ENCODE measurements at places on chromosomes 12 and 14.
A peak's percentile ranks its signal among the peaks of the same experiment; 100 is the strongest.

DNA sequence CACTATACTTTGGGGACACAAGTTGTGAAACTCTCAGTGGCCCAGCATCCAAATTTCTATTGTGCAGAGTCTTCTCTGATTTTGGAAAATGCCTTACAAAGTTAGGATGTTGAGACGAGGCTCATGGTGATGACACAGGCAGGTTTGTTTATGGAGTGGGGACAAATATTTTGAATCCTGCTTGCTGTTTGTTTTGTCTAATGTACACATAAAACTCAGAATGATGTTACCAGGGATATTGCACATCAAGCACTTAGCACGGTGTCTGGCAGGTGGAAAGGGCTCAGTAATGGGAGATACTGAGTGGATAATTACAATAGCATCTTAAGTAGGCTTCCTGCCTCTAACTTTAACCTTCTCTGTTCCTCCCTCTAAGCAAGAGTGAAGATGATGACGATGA lies 628.9 kb upstream of the TBX3 start:
- no peak for DNase-seq

DNA sequence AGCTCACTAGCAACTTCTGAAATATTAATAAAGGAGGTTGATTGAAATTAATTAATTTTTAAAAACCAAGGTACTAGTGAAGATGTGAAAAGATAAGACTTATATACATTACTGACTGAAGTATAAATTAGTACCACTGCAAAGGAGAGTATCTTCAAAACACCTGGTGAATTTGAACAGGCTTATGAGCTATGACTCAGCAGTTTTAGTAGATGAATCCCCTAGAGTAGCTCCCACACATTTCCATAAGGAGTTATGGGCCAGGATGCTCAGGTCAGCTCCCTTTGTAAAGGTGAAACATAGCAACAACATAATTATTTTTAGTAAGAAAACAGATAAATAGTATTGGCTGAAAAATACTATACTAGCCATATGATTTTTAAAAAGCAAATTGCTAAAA lies 218.6 kb downstream of the SYT1 start:
- DNase-seq: no peak

DNA sequence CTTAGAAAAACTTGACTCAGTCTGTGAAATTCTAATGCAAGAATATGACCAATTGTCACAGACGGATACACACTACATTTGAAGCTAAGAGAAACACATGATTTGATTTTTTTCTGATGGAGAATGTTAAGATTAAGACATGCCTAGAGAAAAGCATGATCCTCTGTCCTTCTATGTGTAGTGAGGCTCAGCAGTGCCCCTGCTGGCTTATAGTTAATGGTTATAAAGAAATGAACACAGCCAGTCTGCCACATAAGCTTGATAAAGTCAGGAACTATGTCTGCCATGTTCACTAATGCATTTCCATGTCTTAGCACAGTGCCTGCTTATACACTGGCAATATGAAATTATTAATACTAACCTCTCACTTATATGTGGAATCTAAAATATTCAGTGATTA lies 168.1 kb upstream of the DAAM1 start:
- no peak for DNase-seq

GRCh38 chr12:89552376-89552775 lies 26.5 kb upstream of the POC1B start:
- no peak for DNase-seq

DNA sequence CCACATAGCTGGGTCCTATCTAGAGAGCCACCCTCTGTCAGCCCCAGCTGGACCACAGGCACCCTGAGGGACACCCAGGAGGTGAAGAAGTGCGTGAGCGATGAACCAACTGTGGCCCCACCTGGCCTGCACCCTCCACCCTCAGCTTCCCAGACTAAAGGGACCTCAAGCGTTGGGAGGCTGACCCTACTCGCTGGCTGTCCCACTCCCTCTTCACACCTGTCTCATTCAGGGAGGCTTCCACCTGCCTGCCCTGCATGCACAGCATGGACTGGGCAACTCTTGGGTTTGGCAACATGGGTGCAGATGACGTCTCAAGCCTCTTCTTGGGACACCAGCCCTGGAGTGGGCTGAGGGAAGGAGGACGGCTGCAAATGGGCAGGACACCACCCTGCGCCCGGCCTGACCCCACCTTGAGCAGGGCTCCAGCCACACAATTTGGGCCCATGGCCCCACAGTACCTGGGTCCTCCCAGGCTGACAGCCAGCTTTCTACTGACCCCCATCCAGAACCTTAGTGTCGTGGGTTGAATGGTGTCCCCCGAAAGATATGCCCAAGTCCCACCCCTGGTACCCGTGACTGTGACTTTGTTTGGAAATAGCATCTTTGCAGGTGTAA lies 2.1 kb downstream of the TMEM179 start:
- DNase-seq: no peak

GRCh38 chr12:122052285-122052684 lies 26.3 kb upstream of the MLXIP start:
- no peak for DNase-seq

DNA sequence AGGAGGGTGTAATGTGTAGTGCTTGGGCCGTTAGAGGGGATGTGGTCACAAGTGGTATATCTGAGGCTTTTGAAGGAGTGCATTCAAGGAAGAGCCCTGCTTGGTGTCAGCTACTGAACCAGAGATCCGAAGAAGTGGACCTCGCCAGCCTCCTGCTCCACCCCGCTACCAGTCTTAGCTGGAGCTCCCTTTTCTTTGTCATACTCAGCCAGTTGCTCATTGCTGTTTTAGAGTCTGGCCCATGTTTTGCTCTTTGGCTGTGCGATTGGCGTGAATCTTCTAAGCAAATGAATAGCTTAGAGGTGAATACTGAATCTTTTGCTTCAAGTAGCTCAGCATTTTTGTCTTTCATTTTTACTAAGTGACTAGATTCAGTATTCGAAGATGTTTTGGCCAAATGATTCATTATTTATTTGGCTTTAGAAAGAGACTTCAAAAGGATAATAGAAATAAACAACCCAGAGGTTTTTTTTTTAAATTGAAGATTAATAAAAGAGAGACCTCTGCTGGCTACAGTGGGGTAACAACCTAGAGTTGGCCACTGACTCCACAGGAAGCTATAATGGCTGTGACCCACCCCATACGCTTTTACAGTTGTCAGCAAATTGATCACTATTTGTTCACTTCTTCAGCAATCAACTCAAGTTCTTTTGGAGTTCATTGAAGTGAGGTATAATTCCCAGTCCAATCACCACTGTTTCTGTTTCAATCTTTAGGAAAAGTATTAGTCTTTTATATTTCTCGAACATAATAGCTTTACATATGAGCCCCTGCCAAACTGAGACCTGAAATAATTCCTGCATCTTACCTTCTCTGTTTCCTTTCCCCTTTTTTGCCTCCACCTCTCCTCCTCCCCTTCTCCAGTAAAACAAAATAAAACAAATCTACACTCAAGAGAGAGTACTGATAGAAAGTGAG lies 19.9 kb downstream of the CDKN1B start:
- no peak for DNase-seq

DNA sequence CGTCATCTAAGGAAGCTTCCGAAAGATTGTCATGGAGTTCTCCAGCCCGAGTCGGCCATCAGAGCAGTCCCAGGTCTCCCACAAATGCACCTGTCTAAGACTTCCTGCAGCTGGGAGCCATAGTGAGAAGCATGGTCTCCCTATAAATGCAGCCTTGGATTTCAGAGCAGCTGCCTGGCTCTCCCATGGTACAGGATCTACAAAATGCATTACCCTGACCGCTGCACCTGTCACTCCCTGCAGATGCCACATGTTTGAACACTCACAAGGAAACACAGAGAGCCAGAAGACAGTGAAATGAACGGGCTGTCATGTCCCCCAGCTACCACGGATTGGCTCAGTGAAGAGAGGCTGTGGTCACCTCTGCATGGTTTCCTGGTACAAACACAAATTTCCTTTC lies 702.7 kb downstream of the MED13L start:
- no peak for DNase-seq

DNA sequence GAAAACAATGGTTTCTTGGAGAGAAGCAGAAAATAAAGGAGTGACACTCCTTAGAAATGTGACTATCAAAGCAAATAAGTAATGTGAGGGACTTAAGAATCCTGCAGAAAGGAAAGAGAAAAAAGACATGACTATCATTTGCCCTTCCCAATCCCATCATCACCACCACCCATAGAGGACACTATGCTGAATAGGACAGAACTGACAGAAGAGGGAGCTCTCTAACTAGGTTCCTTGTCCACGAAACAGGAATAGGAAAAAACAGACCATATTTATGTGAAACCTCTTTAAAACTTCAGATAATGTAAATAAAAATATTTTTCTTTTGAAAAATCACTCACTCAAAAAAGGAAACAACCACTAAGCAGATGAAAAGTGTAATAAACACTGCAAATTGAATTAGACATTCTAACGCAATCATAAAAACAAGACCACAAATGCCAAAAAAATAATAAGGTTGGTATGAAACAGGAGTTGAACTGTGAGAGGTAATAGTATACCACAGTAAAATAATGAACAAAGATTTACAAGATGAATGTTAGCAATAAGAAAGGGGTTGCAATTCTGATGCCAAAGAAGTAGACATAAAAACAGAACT lies 24.1 kb downstream of the KLRD1 start:
- no peak for DNase-seq

GRCh38 chr12:117227000-117227653 lies 36.9 kb upstream of the FBXO21 start:
- DNase-seq: no peak

- DNase-seq: no peak
Measured at GRCh38 chr14:61644175-61644574, 51.1 kb upstream of the HIF1A start.

- no peak for DNase-seq
Measured at GRCh38 chr14:35268946-35269345, 23.2 kb upstream of the PSMA6 start.

DNA sequence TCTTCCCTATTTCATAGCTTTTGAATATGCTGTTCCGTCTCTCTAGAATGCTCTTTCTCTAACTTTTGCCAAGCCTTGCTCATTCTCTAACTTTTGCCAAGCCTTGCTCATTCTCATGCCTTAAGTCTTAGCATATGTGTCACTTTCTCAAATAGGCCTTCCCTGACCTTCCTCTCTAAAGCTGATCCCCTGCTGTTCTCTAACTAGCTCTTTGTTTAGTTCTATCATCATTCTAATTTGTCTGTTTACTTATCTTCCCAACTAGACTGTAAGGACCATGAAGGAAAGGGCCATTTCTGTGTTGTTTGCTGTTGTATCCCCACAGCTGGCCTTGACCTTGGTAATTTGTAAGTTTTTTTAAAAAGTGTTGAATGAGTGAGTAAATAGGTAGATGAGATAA lies 71.1 kb downstream of the ZNF641 start:
- DNase-seq: no peak

DNA sequence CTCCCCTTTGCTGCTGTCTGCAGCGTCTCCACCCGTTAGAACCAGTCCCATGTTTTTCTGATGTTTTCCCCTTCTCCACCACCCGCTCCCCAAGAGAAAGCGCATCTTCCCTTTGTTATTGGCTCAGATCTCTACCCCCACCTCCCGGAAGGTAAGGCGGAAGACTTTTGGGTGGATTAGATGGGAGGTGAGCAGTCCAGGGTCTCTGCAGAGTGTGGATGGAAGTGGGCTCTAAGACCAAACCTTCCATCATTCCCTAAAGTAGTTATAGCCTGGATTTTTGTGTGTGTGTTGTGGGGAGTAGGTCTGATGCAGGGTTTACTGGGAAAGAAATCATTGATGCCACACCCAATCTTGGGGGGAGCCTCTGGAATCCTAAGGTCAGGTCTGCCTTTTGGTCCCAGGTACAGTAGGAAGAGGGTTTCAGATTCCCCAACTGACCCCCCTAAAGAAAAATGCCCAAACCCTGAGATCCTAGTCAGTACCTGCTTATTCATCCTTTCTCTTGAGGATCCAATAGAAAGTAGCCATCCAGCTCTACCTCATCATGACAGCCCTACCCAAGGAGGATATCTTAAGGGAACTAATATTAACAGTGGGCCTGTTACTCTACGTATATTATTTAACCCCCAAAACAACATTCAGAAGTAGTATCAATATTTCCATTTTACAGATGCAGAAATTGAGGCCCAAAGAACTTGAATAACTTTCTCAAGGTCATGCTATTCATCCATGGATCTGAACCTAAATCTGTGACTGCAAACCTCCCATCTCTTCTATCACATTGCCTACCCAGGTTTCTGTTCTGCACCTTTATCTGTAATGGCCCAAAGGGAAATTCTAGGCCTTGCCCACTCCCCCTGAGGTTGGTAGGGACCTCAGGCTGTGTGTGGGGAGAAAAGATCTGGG lies 1.1 kb downstream of the KIF5A start:
- DNase-seq: no peak

GRCh38 chr12:55724940-55725309 lies 3.9 kb downstream of the CD63 start:
- DNase-seq: no peak

DNA sequence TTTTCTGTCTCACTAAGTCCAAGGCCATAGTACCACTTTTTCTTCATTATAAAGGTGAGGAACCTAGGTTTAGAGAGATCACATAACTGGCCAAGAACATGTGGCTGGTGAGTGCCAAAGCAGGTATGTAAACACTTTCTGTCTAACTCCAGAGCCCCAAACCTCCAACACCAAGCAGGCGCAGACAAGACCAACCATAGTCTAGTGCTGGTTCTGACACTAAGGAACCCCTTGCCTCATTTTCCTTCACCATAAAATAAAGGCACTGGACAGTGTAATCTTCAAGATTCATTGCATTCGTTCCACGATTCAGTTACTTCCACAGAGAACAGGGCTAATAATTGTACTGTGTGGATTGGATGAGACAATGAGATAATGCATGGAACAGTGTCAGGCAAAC lies 71.0 kb downstream of the NPAS3 start:
- DNase-seq: no peak

DNA sequence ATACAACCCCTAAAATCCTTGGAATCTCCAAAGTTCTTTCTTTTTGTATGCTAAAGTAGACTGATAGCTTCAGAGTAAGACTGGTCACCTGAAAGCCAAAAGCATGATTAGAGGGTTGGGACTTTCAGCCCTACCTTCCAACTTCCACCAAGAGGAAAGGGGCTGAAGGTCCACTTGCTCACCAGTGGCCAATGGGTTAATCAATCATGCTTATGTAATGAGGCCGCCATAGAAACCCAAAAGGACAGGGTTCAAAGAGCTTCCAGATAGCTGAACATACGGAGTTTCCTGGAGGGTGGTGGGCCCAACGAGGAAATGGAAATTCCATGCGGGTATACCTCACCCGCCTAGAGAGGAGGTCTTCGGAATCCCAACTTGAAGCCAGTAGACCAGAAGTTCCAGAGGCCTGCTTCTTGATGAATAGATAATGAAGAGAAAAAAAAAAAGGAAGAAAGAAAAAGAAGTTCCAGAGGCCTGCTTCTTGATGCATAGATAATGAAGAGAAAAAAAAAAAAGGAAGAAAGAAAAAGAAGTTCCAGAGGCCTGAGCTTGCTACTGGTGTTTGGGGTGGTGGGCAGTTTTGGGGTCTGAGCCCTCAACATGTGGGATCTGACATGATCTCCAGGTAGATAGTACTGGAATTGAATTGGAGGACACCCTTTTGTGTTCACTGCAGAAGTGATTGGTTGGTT lies 11.2 kb upstream of the BTG1 start:
- no peak for DNase-seq

GRCh38 chr14:59055439-59056045 lies 132.9 kb upstream of the DAAM1 start:
- peak; percentile 1 for DNase-seq

- no peak for DNase-seq
Measured at GRCh38 chr14:34171431-34172172, 220.7 kb upstream of the EGLN3 start.

- DNase-seq: no peak
Measured at GRCh38 chr12:27198036-27198435, 46.0 kb upstream of the STK38L start.

GRCh38 chr14:54781961-54782750 lies 120.5 kb downstream of the GCH1 start:
- no peak for DNase-seq
